ENCODE measurements at places on chromosomes 4 and X. TPM values are rescaled to one million over a fixed set of nuclear protein-coding genes. Genes with fewer than 3 reads are reported as not detected.

GRCh38 chrX:115410731-115411428 lies 121.4 kb downstream of the LUZP4 start:
- DNase-seq = no peak

DNA sequence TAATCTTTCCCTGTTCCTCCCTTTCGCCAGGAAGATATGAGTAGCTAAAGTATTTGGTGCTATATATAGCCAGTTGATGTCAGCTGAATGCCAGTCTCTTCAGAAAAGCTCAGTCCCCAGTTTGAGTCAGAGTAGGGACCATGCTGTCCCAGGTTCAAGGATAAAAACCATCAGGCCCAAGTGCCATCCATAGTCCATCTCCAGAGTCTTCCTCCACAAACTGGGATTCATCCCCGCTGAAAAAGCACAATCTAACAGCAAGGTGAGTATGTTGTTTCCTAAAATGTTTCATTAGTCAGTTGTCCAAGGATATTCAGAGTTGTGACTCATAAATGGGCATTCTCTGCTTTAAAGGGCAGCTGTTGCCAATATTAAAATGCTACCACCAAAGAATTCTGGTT lies at the start of gene MYOZ2:
TSS of gene MYOZ2 (plus strand) at position 112 of the 401 bp plus-strand sequence. CDS start 694 bp downstream, outside the sequence.
- DNase-seq = no peak

DNA sequence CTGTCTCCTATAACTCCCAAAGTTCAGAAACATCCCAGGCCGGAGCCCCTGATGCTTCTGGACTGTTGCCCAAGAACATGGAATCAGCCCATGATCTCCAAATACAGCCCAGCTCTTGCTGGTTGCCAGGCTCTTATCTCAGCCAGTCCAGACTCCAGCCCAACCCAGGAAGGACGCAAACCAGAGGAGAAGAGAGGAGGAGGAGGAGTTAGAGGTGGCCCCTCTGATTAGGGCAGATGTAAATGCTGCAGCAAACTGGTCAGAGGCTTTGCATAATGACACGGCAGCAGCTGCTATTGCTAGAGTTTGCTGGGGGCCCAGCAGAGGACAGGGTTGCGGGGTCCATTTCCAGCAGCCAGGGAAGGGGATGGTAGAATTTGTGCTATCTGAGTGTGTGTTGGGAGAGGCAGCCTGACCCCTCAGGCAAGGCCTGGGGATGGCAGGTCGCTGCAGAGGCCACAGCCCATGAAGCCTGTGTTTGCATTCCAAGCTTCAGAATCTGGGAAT lies 4.2 kb upstream of the OTUD5 start:
- DNase-seq = no peak

CT45A1 gene
- total RNA-seq = not detected

SMR3B gene
- total RNA-seq = not detected

CCSER1 gene
- total RNA-seq = 0.64 TPM
